ENCODE measurements at places on chromosomes 3 and 15.

DNA sequence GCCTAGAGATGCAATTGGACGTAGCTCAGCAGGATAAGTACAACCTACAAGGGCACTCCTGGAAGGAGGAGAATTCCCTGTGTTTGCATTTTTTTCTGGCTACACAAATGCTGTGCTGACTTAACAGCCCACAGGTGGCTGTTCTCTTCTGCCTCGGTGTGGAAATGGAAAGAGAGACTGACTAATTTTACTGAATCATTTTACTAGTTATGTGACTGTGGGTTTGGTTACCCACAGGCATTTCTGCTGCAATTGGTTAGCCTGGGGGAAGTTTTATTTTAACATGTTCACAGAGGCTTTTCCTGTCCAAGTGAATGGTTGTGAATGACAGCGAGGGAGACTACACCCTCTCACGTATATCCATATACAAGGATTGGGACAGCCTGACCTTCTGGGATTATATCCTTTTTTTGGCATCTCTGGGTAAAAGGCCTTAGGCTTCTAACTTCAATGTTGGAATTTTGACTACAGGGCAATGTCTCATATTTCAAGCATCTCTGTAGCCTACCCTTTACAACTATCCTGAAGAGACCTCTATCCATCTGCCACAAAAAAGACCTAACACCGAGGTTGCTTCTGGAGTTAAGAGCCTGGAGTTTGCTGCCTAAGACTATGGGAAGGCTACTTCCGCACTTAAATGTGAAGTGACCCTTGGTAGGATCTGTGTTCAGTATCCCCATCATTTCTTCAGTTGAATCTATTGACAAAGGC, 67.2 kb upstream of the TP63 start:
- no peak for DNase-seq

GRCh38 chr3:152198665-152199064, 70.1 kb upstream of the MBNL1 start:
- no peak for DNase-seq

DNA sequence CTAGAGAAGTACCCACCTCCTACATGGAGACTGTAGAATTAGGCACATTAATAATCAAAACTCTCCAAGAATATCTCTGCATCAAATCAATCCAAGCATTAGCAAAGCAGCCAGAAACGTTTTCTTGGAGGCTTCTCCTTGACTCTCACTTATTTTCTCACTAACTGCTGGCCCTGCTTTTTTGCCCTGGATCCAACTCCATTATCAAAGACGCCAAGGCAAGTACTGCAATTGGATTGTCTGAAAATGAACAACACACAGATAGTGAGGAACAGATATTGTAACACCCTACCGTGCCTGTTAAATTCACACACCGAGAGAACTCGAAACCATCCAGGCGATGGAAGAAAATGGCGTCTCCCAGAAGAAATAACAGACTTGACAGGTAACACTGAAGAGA, 256.2 kb upstream of the MDFIC2 start:
- no peak for DNase-seq

DNA sequence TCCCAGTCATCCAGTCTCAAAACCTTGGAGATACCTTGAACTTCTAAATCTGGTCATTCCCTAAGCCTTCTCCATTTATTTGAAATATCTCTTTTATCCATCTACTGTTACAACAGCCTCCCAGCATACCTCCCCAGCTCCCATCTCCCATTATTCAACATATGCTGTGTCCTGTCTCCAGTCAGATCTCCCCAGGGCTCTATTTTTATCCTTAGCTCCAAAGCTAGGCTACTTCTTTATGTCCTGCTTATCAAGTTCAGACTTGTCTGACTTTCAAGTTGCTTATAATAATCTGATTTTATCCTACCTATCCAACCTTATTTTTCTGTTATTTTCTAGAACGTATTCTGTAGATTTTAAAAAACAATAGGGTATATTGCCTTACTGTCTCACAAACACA, 44.2 kb downstream of the IQGAP1 start:
- DNase-seq = no peak
